Vagina (tissue), 2 donors: ENCODE measurements at places on chromosomes 16 and 17. TPM values are rescaled to one million over a fixed set of nuclear protein-coding genes. Genes with fewer than 3 reads are reported as not detected.

DNA sequence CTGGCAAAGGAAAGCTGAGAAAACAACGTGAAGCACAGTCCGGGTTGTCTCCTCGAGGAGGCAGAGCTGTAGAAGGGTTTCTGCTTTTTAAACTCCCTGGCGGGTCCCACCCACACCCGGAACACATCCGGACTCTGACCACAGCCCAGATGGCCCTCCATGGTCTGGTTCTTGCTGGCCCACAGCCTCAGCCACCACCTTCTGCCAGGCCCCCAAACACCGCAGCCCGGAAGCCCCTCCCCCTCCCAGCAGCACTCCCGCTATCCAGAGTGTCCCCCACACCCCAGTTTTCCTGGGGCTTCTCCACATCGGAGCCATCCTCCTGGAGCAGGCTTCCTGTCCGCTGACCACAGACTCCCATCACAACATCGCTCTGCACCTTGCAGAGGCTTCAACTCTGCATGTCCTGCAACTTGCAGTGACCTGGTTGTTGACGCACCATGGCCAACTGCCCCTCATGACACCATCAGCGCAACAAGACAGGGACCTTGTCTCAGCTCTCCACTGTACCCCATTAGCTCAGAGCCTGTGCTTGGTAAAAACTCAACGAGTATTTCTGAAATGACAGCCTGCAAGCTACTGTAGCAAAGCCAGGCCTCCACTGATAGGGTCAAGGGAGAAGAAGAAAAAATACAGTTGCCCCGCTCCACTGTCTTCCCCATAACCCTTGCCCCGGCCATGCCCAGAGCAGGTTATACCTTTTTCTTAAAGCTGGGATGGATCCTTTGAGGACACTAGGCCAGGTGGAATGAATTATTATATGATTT lies 129.8 kb downstream of the C16orf78 start:
- H3K36me3 ChIP-seq: no peaks in the 10 kb centered on the region
- no peak overlapping the region for H3K27ac ChIP-seq

DNA sequence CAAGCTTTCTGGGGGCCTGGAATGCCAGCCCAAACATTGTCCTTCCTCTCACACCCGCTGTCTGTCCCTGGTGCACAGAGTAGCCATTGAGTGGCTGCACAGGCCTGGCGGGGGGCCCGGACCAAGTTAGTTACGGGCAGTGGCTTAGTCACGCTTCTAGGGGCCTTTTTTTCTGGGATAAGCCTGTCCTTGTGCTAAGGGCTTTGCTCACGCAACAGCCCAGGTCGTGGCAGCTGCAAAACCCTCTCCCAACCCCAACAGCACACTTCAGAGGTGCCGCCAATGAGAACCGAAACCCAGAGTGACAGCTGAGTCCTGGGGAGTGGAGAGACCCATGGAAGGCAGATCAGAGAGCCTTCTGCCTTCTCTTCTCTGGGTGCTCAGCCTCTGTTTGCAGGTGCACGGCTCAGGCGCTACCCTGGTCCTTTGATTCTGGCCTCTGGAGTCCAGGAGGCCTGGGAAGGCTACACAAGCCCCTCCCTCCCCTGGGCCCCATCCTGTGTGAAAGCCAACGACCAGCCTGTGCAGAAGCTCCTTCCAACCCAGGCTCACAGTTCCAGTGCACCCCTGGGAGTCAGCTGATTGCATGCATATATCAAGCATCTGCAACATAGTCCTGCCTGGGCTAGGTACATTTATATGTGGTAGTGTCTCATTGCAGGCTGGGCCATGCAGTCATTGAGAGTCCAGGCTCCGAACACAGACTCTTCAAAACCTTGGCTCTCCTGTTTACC lies 9.1 kb downstream of the WSCD1 start:
- H3K4me1 ChIP-seq: no peaks in the 10 kb centered on the region
- DNase-seq: no peak
- H3K27ac ChIP-seq: no peak overlapping the region
- no peaks in the 10 kb centered on the region for H3K36me3 ChIP-seq
- no peak overlapping the region for H3K4me3 ChIP-seq

- DNase-seq: no peak
- H3K27ac ChIP-seq: no peak overlapping the region
- H3K36me3 ChIP-seq: no peaks in the 10 kb centered on the region
- no peak overlapping the region for H3K4me3 ChIP-seq
These were observed 6.3 kb upstream of the MMP28 start for GRCh38 chr17:35801583-35802224.

- H3K36me3 ChIP-seq: no peaks in the 10 kb centered on the region
- no peak for DNase-seq
- no peak overlapping the region for H3K4me3 ChIP-seq
- peaks cover 23% of the 10 kb centered on the region for H3K4me1 ChIP-seq
These were observed 83.5 kb downstream of the FTO start for GRCh38 chr16:53787423-53787822.

GRCh38 chr16:2058872-2059271 lies 11.1 kb downstream of the TSC2 start:
- H3K4me3 ChIP-seq: no peak overlapping the region
- H3K36me3 ChIP-seq: no peaks in the 10 kb centered on the region

DNA sequence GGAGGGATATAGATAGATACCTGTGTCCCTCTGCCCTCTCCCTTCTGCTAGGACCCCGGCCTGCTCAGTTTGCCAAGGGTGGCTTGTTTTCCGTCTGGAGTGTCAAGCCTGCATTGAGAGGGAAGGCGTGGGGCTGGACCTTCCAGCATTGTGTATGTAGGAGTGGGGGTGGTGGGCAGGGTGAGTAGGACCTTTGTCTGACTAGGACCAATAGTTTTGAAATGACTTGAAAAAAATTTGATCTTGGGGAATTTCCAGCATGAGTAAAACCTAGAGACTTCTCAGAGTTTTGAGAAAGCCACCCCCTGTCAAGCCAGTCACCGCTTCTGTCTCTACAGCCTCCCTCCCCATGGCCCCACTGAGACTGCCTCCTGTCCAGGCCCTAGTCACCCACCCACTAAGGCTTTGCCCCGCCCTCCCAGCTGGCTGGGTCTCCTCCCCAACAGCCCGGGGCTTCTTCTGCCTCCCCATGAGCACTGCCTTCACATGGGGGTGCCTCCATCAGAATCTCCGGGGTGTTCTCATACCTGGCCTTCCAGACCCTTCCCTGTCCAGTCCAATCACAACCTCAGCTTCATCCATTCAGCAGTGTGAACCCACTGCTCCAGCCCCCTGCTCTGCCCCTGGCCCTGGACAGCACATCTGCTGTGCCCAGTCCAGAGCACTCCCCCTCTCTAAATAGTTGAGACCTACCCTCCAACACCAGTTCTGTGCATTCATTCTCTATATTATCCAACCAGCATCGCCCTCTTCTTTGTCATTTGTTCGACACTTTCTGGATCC lies 207.0 kb downstream of the MSI2 start:
- no peaks in the 10 kb centered on the region for H3K36me3 ChIP-seq
- no peaks in the 10 kb centered on the region for H3K27me3 ChIP-seq
- peaks cover 4% of the 10 kb centered on the region for H3K4me1 ChIP-seq

- peaks cover 15% of the 10 kb centered on the region for H3K4me1 ChIP-seq
- DNase-seq: no peak
- H3K4me3 ChIP-seq: peak overlapping the region; percentile 41
- no peaks in the 10 kb centered on the region for H3K36me3 ChIP-seq
- no peaks in the 10 kb centered on the region for H3K27me3 ChIP-seq
These were observed 406.0 kb downstream of the SEC14L1 start for GRCh38 chr17:77546772-77547241.

GRCh38 chr16:28958216-28958615 lies 7.5 kb downstream of the NFATC2IP start:
- no peak overlapping the region for H3K4me3 ChIP-seq
- no peaks in the 10 kb centered on the region for H3K4me1 ChIP-seq
- peaks cover 56% of the 10 kb centered on the region for H3K36me3 ChIP-seq
- H3K27me3 ChIP-seq: no peaks in the 10 kb centered on the region
- no peak overlapping the region for H3K27ac ChIP-seq

DNA sequence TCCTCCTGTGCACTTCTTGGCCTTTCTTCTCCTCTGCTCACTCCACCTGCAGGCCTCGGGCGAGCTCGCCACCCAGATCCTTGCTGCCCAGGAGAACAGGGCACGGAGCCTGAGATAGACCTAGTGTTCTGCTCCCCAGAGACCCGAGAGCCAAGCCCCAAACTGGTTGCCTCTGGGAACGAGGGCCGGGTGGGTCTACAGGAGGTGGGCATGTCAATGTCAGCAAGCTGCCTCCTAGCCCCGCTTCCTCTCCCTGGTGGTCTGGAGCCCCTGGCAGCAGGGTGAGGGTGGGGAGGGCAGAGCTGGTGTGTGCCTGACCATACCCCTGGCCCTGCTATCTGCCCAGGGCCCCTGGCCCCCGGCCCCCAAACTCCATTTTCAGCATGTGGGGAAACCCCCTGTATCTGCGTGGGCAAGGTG lies 841 bp upstream of the NDRG4 start:
- H3K4me3 ChIP-seq: no peak overlapping the region
- H3K27ac ChIP-seq: no peak overlapping the region
- no peaks in the 10 kb centered on the region for H3K27me3 ChIP-seq
- H3K36me3 ChIP-seq: no peaks in the 10 kb centered on the region

- DNase-seq: no peak
- H3K4me3 ChIP-seq: no peak overlapping the region
- H3K4me1 ChIP-seq: peaks cover 41% of the 10 kb centered on the region
- no peaks in the 10 kb centered on the region for H3K27me3 ChIP-seq
- no peaks in the 10 kb centered on the region for H3K36me3 ChIP-seq
These were observed 92.3 kb downstream of the LITAF start for GRCh38 chr16:11494433-11494832.

- no peaks in the 10 kb centered on the region for H3K36me3 ChIP-seq
- no peaks in the 10 kb centered on the region for H3K4me1 ChIP-seq
- H3K4me3 ChIP-seq: no peak overlapping the region
These were observed 20.1 kb upstream of the MYH13 start for GRCh38 chr17:10392880-10393279.

DNA sequence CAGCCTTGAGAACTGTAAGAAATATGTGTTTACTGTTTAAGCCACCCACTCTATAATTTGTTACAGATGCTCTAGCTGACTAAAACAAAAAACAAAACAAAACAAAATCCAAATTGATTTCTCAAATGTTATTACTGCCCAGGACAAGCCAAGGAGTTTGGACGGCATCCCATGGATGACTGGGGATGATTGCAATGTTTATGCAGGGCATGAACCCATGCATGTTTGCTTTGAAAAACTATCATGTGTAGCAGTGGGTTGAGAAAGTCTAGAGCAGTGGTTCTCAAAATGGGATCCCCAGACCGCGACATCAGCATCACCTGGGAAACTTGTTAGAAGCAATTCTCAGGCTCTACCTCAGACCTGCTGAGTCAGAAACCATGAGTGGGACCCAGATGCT lies 223.2 kb upstream of the PSMD7 start:
- no peak overlapping the region for H3K27ac ChIP-seq
- DNase-seq: no peak
- no peaks in the 10 kb centered on the region for H3K4me1 ChIP-seq

DNA sequence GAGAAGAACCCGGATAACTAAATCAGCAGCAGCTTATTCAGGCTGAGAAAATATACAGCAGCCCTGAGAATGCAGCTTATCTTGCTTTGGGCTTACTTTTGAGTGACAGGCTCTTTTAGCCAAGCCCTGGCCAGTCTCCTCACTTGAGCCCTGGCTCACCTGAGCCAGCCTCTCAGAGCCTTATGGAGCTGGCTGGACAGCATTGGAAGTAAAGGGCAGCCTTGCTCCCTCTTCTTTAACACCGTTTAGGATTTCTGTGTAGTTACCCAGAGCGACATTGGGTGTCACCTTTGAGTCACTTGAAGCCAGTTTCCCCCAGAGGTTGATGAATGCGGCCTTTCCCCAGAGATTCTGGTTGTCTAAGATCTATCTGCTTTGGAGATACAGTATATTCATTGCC lies 7.7 kb upstream of the NPIPB2 start:
- no peak for DNase-seq
- no peaks in the 10 kb centered on the region for H3K36me3 ChIP-seq
- H3K4me1 ChIP-seq: no peaks in the 10 kb centered on the region

GRCh38 chr17:81924557-81925532 lies 2.7 kb downstream of the MAFG start:
- no peak overlapping the region for H3K4me3 ChIP-seq
- H3K27ac ChIP-seq: peak overlapping the region; percentile 18
- peaks cover 6% of the 10 kb centered on the region for H3K36me3 ChIP-seq
- DNase-seq: no peak
- peaks cover 53% of the 10 kb centered on the region for H3K4me1 ChIP-seq
- H3K27me3 ChIP-seq: no peaks in the 10 kb centered on the region

DNA sequence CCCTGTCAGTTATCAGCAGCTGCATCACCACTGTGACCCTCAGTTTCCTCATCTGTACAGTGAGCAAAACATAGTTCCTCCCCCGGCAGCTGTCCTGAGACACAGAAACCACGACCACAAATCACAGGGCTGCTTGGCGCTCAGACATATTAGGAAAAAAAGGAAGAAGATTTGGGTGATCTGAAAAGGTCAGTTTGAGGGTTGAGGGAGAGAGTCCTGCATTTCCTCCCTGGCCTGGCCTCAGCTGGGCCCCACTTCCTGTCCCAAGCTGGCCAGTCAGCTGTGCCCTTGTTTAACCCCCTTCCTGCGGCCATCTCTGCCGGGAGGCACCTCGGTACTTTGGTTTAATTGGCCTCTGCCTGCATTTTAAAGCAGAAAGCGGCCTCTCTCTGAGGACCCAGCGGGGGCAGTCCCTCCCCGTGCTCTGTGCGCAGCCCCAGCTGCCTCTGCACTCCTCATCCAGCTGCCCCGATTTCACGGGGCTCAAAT lies 24.0 kb upstream of the CIBAR2 start:
- no peaks in the 10 kb centered on the region for H3K27me3 ChIP-seq
- peak overlapping the region; percentile 81 for H3K27ac ChIP-seq
- no peak for DNase-seq
- H3K4me3 ChIP-seq: no peak overlapping the region

GRCh38 chr17:39556423-39556822 lies 51.3 kb downstream of the NEUROD2 start:
- no peaks in the 10 kb centered on the region for H3K4me1 ChIP-seq
- no peak overlapping the region for H3K27ac ChIP-seq
- no peak for DNase-seq
- no peaks in the 10 kb centered on the region for H3K36me3 ChIP-seq

DNA sequence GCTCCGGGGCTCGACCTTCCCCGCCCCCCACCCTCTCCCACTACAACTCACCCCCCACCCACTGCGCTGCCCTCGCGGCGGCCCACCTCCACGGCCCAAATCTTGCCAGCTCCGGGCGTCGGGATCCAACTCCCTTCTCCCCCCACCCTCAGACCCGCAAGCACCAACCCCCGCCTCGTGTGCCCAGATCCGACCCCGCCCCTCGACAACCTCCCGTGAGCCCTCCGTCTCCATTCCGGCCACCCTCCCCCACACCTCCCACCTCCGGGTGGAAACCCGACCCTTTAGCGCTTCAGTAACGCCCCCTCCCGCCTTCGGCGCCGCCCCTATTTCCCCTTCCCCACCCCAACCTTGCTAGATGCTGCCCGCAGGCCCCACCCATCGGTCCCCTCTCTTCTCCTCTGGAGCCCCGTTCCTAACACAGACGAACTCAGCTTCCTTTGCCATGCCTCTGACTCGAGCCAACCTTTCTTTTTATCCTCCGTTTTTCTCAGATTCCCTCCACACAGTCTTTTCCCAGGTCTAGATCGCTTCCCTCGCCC lies 717 bp downstream of the UBE2Z start:
- DNase-seq: no peak
- peak overlapping the region; percentile 93 for H3K27ac ChIP-seq
- peaks cover 37% of the 10 kb centered on the region for H3K4me1 ChIP-seq
- H3K4me3 ChIP-seq: peak overlapping the region; percentile 96
- H3K27me3 ChIP-seq: no peaks in the 10 kb centered on the region

Gene RAB11FIP4
- total RNA-seq: 11.0 TPM

Gene C17orf67
- total RNA-seq: 2.7 TPM

Gene SIRT7
- total RNA-seq: 47.9 TPM

Gene RAP1GAP2
- total RNA-seq: 22.6 TPM

Gene HEATR9
- not detected for total RNA-seq

Gene WDR81
- total RNA-seq: 57.2 TPM

Gene CDH15
- not detected for total RNA-seq

Gene PEMT
- total RNA-seq: 37.3 TPM

Gene COL1A1
- 171 TPM for total RNA-seq

Gene LRRC37A
- total RNA-seq: 3.4 TPM

Gene MYH2
- not detected for total RNA-seq

Gene GAS7
- 47.1 TPM for total RNA-seq

Gene PPM1E
- 0.25 TPM for total RNA-seq
